ENCODE measurements at places on chromosomes 2 and 18.
A peak's percentile ranks its signal among the peaks of the same experiment; 100 is the strongest.

GRCh38 chr2:113112441-113112840 lies 15.0 kb upstream of the IL1RN start:
- DNase-seq, result no peak

GRCh38 chr18:23238152-23238531 lies 102.9 kb downstream of the CABLES1 start:
- peak; percentile 66 for DNase-seq

GRCh38 chr2:205060269-205060668 lies 515.0 kb downstream of the PARD3B start:
- peak; percentile 50 for DNase-seq

- no peak for DNase-seq
Observed at GRCh38 chr2:219496825-219497494, 1.7 kb upstream of the GMPPA start.

DNA sequence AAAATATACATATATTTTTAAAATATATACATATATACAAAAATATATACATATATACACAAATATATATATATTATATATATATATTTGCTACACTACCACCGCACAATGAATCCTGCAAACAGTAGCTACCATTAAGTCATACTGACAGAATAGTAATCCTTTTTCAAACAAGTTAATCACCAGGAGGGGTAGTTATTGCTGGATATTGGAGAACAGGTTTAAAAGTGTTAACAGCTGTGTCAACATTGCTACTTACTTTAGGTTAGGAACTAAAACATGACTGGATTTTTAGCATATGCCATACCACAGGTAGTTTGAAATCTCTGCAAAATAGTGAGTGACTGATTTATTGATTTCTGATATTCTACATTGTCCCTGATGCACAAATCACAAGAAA lies 529.1 kb upstream of the CDH7 start:
- no peak for DNase-seq

DNA sequence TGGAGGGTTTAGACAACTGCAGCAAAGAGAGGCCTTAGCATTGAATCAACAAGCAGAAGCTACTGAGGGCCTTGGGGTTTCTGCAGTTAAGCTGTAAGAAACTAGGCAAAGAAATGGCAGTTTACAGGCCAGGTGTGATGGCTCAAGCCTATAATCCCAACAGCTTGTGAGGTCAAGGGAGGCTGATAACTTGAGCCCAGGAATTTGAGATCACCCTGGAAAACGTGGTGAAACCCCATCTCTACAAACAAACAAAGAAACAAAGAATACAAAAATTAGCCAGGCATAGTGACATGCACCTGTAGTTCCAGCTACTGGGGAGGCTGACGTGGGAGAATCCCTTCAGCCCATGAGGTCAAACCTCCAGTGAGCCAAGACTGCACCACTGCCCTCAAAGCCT lies 421.6 kb upstream of the CHST9 start:
- no peak for DNase-seq

DNA sequence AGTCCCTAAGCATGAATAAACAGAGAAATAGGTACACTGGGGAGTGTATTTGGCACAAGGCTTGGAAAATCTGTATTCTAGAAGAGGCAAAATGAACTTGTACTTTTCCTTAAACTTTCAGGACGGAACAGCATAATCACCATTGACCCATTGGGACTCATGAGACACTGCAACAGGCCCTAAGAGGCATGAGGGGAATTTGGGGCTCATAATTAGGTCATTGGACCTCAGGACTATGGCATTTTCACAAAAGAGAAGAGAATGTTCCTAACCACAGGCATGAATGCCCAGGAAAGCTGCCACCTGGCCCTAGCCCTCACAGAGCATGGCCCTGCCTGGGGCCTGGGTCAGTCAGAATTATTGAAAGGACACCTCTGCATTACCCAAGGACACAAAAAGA lies 67.9 kb upstream of the PIK3C3 start:
- DNase-seq, result no peak

All from AG08396 (cell line).